ENCODE measurements at places on chromosomes 16 and 17. TPM values are rescaled to one million over a fixed set of nuclear protein-coding genes. Genes with fewer than 3 reads are reported as not detected.
A peak's percentile ranks its signal among the peaks of the same experiment; 100 is the strongest.

DNA sequence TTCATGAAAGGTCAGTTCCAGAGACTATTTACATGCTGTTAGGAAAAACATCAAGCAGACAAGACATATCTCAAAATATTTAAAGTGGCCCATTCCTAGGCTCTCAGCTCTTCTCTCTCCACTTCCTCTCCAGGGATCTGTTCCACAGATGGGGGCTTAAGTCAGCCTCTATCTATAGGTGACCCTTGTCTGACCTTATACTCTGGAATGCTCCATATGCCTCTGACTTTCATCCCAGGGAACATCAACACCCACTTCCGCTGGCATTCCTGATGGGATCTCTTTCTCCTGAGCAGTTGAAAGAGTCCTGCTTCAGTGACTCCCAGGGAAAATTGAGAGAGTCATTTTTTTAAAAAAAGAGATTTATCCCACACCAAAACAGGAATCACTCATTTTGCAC is 11.5 kb upstream of the WIPI1 start:
- peak; percentile 12 for DNase-seq

Gene CHST4
- polyA plus RNA-seq: 0.04 TPM

DNA sequence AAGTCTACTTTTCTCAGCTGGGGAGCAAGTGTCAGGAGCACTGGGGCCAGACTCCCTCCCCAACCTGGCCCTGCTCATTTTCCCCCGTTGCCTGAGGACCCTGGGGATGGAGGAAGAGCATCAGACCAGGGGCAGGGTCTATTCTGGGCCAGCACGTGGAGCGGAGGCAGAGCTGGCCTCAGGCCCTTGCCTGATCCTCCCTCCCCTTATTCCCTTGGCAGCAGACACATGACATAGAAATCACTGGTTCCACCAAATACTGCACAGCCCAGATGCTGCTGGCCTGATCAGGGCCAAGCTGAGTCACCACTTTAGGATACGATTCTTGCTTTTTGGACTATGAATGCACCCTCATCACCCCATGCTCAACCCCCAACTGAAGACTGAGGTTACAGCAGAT is 15.8 kb upstream of the AGRP start:
- peak; percentile 19 for DNase-seq

Gene NPIPA5
- polyA plus RNA-seq: 1.3 TPM

Gene SNX11
- polyA plus RNA-seq: 12.5 TPM
